Vagina (tissue), 2 donors: ENCODE measurements at places on chromosomes 3 and 15. TPM values are rescaled to one million over a fixed set of nuclear protein-coding genes. Genes with fewer than 3 reads are reported as not detected.

- no peak for DNase-seq
These were observed 8.2 kb downstream of the GOLIM4 start for GRCh38 chr3:168087539-168087938.

- no peak for DNase-seq
These were observed 69.3 kb downstream of the ARPP21 start for GRCh38 chr3:35708394-35709271.

Gene STAB1
- total RNA-seq: 124 TPM

Gene SYNPR
- not detected for total RNA-seq

DNA sequence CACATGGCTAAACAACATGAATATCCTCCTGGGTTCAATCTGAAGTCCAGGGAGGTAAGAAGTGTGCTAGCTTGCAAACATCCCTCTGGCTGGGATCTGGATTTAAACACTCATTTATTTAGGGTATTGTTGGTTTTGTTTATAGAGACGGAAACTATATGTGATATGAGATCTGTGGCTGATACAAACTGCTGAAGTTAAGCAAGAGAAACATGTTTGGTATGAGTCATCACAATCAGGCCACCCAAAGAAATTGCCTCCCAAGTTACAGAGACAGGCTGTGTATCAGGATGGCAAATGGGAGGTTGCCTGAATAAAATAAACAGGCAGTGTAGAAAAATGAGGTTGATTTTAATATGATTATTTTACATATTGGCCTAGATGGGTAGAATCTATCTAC, 562.1 kb downstream of the IGSF11 start:
- no peak for DNase-seq

Gene CEMIP
- total RNA-seq: 0.74 TPM

DNA sequence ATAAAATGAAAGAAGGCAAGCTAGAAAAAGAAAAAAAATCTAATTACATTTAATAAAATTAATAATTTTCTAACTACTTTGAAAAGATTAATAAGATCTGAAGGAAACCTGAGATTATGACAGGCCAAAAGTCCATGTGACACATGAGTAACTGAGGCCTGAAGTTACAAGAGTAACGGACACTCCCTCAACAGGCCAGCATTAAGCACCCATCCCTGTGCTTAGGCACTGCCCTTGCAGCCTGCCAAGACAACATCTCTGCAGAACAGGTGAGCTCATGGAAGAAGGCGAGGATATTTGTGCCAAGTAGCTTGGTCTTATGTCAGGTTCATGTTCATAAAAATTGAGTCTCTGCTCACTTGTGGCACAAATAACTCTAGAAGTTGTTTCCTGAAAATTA, 31.8 kb downstream of the SUCLG2 start:
- no peak for DNase-seq

Gene GXYLT2
- 10.1 TPM for total RNA-seq

GRCh38 chr15:45102226-45102625, 11.7 kb downstream of the DUOX2 start:
- no peak for DNase-seq
